Activated CD4-positive, alpha-beta T cell treated with anti-CD3 and anti-CD28 coated beads, Interleukin-2, amount 50 U/mL, for 48 hours (primary cell): ENCODE measurements at places on chromosomes 3 and 15.

- DNase-seq = no peak
These were observed 95.3 kb downstream of the TIGIT start for GRCh38 chr3:114389156-114389555.

DNA sequence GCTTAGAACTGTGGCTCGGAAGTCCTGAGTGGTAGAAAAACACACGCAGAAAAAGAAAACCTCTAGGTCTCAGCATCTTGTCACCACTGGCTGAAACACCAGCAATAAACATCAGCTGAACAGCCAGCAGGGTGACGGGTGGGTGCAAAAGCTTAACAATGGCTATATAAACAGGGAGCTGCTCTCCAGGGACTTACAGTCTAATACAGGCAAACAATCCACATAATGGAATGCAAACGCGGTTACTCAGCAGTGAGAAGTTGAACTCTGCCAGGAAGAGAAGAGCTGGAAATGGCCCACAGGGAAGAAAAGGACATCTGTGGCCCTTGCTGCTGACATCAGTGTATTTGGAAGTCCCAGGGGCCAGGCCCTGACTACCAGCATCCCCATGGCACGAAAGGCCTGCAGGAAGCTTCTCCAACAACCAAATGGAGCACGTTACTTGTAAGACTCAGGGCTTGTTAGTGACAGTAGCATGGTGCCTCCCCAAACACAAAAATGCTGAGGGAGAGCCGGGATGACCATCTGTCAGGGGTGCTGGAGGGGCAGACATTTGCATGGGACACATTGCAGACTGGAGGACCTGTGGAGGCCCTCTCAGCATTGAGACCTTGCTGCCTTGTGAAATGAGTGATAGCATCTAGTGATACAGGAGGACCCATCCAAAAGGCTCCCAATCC lies 3.0 kb downstream of the HEG1 start:
- no peak for DNase-seq

- no peak for DNase-seq
These were observed 27.5 kb upstream of the PAQR5 start for GRCh38 chr15:69271217-69271616.

DNA sequence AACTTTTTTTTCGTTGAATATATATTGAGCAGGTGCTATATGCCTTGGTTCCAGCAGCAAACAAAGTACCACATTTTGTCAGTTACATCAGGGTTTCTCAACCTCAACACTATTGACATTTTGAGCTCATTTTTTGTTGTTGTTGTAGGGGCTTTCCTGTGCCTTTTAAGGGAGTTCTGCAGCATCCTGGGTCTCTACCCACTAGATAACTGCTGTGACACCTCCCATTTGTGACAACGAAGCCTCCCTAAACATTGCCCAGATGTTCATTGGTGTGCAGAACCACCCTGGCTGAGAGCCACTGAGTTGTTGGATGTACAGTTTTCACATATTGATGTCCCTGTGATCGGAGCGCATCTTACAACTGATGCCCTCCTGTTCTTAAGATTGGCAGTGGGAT lies 382.6 kb downstream of the PTPRG start:
- no peak for DNase-seq

- peak; percentile 17 for DNase-seq
These were observed 727 bp upstream of the TM2D3 start for GRCh38 chr15:101652786-101653430.

- DNase-seq = no peak
These were observed 16.6 kb downstream of the EAF1 start for GRCh38 chr3:15443826-15444524.

GRCh38 chr3:2166552-2166951 lies 67.9 kb downstream of the CNTN4 start:
- no peak for DNase-seq

DNA sequence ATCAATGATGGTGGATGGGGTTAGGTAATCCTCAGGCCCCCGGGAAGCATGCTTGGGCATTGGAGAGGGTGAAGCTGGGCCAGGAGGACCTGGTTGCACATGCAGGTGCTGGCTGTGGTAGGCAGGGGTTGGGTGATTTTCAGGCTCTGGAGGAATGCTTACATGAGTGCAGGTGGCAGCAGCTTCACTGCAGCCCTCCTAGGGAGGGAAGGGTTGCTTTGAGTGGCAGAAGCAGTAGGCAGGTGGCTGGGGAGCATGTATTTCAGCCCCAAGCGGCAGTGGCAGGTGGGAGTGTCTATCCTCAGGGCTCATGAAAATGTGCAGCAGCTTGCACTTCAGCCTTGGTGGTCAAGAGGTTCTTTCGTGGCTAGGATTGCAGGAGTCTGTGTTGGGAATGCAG lies 230.0 kb upstream of the CTNNB1 start:
- DNase-seq = no peak

DNA sequence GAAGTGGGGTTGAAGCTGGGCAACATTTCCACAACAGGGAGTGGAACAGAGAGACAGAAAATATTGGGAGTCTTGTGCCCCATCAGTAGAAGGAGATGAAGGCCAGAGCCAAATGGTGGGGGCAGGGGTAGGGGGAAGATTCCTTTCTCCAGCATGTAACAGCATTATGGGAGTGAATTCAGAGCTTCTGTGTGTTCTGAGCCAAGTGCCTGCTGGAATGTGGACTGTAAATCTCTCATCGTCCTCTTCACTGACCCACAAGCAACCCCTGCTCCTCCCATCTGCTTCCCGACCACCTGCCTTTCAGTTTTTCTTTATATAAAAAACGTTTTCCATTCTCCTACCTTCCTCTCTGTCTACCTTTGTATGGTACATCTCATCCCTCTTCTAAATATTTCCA lies 344.2 kb upstream of the TPRG1 start:
- no peak for DNase-seq

DNA sequence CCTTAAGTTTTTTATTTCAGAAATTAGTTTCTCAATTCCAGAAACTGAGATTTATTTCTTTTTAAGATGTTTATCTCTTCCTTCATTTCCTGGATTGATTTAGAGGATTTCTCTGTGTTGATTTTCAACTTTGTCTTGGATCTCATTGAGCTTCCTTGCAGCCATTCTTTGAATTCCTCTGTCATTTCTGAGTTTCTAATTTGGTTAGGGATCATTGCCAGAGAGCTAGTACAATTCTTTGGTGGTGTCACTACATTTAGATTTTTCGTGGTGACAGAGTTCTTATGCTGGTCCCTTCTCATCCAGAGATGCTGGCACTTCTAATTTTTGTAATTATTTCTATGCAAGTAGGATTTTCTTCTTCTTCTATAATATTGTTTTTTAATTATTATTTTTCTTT lies 691.1 kb upstream of the NAALADL2 start:
- no peak for DNase-seq

GRCh38 chr15:67850994-67851571 lies 11.2 kb upstream of the RNU6-1 start:
- no peak for DNase-seq

- no peak for DNase-seq
These were observed 37.0 kb downstream of the TTC23 start for GRCh38 chr15:99212406-99212805.

DNA sequence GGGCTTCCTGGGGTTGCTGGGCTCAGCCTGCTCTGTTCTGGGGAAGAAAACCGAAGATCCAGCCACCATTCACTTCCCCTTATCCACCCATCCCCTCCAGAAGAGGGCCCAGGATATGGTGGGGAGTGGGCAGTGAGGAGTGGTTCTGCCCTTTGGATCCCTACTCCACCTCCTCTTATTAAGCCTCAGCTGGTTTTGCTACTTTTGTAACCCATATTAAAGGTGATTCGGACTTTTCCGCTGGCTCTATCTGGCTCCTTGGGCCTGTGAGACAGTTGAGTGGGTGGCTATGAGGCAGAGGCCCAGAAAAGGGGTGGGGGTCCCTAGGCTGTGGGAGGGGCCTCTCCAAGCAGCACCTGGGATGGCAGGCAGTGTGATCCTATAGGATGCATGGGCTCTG lies 33.8 kb downstream of the NBEAL2 start:
- no peak for DNase-seq
